ENCODE measurements at places on chromosomes 12 and 14. TPM values are rescaled to one million over a fixed set of nuclear protein-coding genes. Genes with fewer than 3 reads are reported as not detected.

The GSKIP gene
- 27.7 TPM for total RNA-seq

The SMIM41 gene
- 2.0 TPM for total RNA-seq

The TEAD4 gene
- 7.4 TPM for total RNA-seq

The SRGAP1 gene
- total RNA-seq = 17.5 TPM

The CHURC1 gene
- 47.8 TPM for total RNA-seq

The OR4E2 gene
- total RNA-seq = not detected

The KRT80 gene
- total RNA-seq = 0.17 TPM

The KIAA0586 gene
- total RNA-seq = 17.8 TPM

The ENDOU gene
- total RNA-seq = 0.17 TPM

The BCL2L2 gene
- 17.2 TPM for total RNA-seq

The FAM161B gene
- total RNA-seq = 5.3 TPM

The NGB gene
- total RNA-seq = not detected

Data from fibroblast of lung (primary cell).